ENCODE measurements at places on chromosomes 12 and 14.

DNA sequence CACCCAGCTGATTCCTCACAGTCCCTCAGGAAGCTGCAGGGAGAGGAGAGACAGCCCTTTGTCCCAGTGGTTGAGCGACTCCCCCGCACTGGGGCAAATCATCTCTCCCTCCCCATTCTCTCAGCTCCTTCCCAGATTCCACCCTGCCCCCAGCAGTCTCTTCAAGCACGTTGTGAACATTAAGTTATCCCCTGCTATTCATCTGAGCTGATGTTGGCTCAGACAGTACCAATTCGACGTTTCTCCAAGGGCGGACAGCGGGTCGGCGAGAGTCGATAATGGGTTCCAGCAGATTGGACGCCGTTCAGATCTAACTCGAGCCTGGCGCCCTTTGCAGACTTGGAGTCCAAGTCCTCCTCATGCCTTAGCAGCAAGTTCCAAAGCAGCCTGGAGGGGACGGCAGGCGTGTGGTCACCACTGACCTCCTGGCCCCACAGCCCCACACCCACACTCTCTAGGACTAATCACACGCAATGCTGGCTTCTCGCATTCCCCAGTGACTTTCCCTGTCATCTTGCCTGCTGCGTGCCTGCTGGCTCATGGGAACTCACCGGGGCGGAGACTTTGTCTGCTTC lies 245.9 kb downstream of the CHST11 start:
- DNase-seq = no peak

DNA sequence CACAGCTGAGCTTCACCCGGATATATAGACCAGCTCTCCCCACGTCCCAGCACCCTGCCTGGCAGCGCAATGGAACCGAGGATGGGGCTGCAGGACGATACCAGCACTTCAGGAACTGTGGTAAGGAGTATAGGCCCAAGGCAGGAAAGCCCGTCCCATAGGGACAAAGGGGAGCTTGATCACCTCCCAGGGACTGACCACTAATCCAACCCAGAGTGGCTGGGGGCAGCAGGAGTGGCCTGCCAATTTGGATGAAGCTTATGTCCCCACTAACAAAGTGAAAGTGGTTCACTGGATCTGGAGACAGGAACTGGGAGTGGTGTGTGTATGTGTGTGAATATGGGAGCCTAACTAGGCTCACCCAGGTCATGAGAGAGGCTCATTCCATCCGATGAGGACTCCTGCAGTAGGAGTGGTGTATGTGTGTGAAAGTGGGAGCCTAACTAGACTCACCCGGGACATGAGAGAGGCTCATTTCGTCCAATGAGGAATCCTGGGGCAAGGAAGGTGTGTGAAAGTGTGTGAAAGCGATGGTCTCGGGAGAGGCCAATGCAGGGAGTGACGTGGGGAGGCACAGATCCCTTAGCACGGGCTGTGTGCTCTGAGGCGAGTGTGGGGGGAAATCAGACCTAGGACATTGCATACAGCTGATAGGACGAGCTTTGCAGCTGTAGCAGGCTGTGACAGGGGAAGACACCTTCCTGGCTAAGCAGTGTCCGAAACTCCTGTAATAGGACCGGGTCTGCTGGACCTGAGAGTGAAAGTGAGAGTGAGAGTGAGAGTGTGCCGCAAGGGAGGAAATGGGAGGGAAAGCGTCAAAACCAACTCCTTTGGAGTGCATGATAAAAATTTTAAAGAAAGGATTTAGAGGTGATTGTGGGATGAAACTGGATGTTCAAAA lies 25.7 kb downstream of the KLRK1 start:
- peak; percentile 39 for DNase-seq

DNA sequence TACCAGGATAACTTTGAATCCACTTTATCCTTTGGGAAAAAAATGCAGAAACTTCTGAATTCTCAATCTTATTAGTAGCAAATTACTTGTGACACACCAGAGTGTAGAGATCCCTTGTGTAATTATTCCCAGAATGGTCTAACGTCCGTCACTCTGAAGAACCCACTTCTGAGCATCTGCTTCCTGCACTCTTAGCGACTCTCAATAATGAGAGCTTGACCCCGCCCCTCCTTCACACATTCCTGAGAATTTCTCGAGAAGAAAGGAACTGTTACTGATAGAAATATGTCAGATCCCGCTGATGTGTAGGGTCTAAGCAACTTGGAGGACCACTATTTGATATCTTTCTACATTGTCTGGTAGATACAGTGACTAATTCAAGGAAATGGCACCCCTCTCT lies 218.3 kb upstream of the PDZRN4 start:
- DNase-seq = no peak

- no peak for DNase-seq
These were observed 50.3 kb downstream of the SNAPC1 start for GRCh38 chr14:61812347-61813095.

- DNase-seq = no peak
These were observed 312.4 kb downstream of the TMEM121 start for GRCh38 chr14:105838591-105839424.

Data from LoVo (cell line).